ENCODE measurements at places on chromosomes 7 and 10.

DNA sequence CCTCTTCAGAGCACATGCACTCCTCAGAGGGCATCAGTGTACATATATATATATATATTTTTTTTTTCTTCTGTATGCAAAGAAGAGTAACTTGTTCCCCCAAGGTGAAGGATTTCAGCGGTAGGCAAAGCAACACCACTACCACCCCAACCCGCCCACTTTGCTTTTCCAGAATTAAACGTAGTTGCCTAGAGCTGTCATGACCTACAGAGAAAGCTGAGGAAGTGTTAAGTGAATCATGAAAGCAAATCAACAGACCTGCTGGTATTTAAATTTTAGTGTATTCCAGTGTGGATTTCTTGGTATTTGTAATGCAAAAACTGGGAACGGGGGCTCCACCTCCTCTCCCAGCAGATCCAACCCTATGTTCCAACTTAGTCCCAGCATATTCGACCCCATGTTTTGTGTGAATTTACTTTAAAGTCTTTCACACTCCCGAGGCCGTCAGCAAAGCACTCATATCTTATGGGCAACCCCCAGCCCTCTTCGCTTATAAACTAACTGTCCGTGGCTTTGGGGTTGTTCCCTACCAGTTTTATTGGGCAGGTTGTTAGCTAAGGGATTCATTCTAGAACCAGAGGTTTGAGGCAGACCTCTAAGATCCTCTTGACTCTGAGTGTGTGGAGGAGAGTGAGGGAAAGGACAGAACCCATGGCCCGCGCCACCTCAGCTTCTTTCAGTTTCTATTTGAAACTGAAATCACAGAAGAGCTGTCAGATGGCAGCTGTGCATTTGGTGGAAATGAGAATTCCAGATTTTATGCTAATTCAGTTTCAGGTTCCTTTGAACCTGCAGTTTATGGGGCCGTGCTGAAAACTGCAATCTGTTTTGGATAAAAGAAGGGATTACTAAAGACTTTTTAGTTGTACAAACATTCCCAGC lies 450.2 kb upstream of the GALNT17 start:
- H3K36me3 ChIP-seq: no peaks in the 10 kb centered on the region
- no peaks in the 10 kb centered on the region for H3K4me1 ChIP-seq
- H3K27me3 ChIP-seq: no peaks in the 10 kb centered on the region
- no peak for DNase-seq
- H3K4me3 ChIP-seq: no peak overlapping the region
- H3K27ac ChIP-seq: no peak overlapping the region

DNA sequence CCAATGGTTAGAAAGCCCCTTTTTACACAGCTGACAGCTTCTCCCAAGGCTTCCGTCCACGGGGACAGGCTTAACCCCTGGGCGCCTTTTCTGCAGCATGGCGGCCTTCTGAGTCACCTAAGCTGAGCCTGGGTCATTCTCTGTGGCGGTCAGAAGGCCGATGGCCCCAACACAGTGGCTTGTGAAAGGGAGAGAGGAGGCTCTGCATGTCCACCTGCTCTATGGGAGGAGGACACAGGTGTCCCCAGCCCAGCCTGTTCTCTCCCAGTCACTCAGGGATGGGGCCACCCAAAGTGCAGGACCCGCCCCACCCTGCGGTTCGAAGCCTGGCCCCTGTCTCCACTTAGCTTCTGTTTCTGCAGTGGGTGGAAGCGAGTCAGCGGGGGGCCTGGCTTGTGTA lies 20.4 kb upstream of the TTYH3 start:
- H3K36me3 ChIP-seq: no peaks in the 10 kb centered on the region
- no peaks in the 10 kb centered on the region for H3K27me3 ChIP-seq
- DNase-seq: no peak
- peaks cover 55% of the 10 kb centered on the region for H3K4me1 ChIP-seq

DNA sequence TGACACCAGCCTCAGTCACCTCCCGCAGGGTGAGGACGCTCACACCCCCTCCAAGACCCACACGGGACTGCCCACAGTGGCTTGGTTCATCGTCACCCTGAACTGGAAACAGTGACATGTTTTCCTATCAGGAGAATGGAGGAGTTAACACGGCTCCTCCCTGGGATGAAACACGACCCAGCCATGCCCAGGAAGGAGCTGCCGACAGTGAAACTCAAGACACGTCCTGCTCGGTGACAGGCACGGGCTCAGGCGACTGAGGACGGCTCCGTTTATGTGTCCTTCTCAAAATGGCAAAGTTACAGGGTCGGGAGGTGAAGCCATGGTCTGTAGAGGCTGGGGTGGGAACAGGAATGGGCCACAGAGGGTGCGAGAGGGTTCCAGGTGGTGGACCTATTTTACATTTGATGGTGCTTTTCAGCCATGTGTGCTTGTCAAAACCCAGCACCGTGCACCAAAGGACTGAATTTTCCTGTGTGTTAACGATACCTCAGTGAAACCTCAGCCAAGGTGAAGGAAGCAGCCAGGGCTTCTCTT lies 272.4 kb downstream of the ADARB2 start:
- H3K4me1 ChIP-seq: no peaks in the 10 kb centered on the region
- DNase-seq: no peak
- H3K36me3 ChIP-seq: no peaks in the 10 kb centered on the region
- H3K27me3 ChIP-seq: no peaks in the 10 kb centered on the region
- H3K27ac ChIP-seq: no peak overlapping the region

- no peak overlapping the region for H3K27ac ChIP-seq
- no peak for DNase-seq
- no peak overlapping the region for H3K4me3 ChIP-seq
- peaks cover 6% of the 10 kb centered on the region for H3K4me1 ChIP-seq
- H3K36me3 ChIP-seq: no peaks in the 10 kb centered on the region
These were observed 224.7 kb downstream of the INHBA start for GRCh38 chr7:41478187-41478586.

DNA sequence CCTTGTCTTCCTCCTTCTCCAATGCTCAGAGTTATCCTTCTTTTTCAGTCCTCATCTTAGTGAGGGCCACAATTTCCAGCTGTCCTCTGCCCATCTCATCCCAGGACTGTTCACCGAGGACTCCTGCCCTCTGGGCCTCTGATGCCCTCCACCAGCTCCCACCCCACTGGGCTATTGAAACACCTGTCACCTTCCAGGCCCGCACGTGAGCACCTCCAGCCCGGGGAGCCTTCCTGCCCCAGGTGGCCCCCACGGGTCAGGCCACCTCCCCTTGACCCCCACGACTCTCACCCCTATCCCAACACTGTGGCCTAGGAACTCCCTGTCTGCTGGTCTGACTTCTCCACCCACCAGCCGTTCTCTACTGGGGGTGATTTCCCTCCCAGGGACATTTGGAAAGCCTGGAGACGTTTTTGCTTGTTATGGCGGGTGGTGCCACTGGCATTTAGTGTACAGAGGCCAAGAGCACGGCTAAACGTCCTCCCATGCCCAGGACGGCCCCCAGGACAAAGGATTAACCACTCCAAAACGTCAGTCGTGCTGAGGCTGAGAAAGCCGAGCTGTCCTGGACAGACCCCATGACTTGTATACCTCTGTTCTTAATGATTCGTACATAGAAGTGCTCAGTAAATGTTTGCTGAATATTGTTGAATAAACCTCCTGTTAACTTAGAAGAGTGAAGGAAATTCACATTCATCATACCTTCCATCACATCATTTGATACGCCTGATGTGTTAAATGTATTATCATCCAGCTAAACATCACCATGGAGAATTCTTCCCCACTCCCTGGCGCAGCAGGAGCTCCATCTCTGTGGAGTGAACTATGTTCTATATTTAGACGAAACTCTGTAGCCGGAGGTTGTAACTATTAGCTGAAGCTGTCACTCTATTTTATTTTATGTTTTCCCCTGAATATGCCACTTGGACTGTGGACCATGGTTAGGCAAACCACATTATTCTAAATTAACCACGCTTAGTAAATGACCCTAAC lies 270.1 kb upstream of the SHH start:
- H3K4me1 ChIP-seq: no peaks in the 10 kb centered on the region
- no peaks in the 10 kb centered on the region for H3K27me3 ChIP-seq
- no peaks in the 10 kb centered on the region for H3K36me3 ChIP-seq

DNA sequence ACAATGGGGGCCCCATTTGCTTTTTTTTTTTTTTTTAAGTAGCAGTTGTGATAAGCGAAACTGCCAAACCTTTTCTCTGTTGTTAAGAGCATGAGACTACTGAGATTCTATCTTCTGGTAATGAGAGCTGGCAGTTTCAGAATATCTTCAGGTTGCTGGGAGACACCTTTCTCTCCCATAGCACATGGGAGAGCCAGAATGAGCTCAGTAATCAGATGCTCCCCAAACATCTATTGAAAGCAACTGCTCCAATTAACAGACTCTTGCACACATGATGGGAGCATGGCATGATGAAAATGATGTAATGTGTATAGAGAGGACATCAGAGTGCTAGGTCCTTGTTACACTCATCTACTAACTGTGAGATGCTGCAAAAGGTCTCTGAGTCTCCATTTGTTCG lies 18.8 kb downstream of the MYO3A start:
- H3K36me3 ChIP-seq: no peaks in the 10 kb centered on the region
- DNase-seq: no peak
- no peaks in the 10 kb centered on the region for H3K4me1 ChIP-seq
- no peaks in the 10 kb centered on the region for H3K27me3 ChIP-seq

- no peaks in the 10 kb centered on the region for H3K27me3 ChIP-seq
- no peak for DNase-seq
- no peaks in the 10 kb centered on the region for H3K36me3 ChIP-seq
These were observed 1098.5 kb upstream of the LRRTM3 start for GRCh38 chr10:65827359-65827758.

Measured in tibial nerve (tissue), 4 donors.